ENCODE measurements at places on chromosomes 7 and 10. TPM values are rescaled to one million over a fixed set of nuclear protein-coding genes. Genes with fewer than 3 reads are reported as not detected.

The PDE1C gene
- 18.7 TPM for total RNA-seq

DNA sequence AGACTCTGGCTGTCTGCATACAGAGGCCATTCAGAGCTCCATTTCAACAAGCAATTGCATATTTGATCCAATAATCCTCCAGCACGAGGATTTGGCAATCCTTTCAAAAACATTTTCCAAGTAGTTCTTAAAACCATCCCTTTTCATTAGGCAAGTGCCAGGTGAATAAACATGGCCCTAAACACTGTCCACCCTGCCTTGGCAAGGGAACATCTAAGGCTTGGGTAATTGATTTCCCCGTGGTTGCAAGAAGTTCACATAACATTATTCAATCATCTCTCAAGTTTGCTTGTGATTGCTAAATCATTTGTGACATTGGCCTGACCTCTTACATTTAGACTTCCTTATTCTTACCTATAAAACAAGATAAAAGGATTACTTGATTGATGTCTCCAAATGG is 175.2 kb downstream of the CTTNBP2 start:
- no peaks in the 10 kb centered on the region for H3K27me3 ChIP-seq
- H3K4me3 ChIP-seq = no peak overlapping the region
- no peak for DNase-seq
- H3K27ac ChIP-seq = no peak overlapping the region
- no peaks in the 10 kb centered on the region for H3K36me3 ChIP-seq

- H3K4me1 ChIP-seq = no peaks in the 10 kb centered on the region
- no peak overlapping the region for H3K27ac ChIP-seq
- no peak overlapping the region for H3K4me3 ChIP-seq
Measured at GRCh38 chr10:43981696-43982095, 333.0 kb upstream of the ZNF32 start.

GRCh38 chr7:140641524-140642195 is 1.0 kb upstream of the DENND2A start:
- peak overlapping the region; percentile 60 for H3K4me3 ChIP-seq
- no peaks in the 10 kb centered on the region for H3K36me3 ChIP-seq
- H3K27ac ChIP-seq = peak overlapping the region; percentile 93
- DNase-seq = no peak
- H3K27me3 ChIP-seq = no peaks in the 10 kb centered on the region

DNA sequence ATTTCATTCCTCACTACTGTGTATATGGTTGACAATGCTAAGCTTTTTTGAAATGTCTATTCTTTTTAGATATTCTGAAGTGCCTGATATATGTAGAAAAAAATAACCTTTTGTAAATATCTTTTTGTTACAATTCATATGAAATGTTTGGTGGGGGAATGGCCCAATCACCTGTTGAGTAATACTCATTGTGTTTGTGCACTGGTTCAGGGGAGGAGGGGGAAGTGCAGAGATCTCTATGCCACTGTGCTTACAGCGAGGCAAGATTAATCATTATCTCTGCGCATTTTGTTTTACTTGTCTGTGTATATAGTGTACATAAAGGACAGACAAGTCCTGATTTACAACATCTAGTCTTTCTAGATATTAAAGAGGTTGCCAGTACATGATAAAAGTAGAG is 25.2 kb downstream of the NUP42 start:
- H3K4me1 ChIP-seq = no peaks in the 10 kb centered on the region
- no peak overlapping the region for H3K4me3 ChIP-seq
- no peaks in the 10 kb centered on the region for H3K36me3 ChIP-seq
- no peaks in the 10 kb centered on the region for H3K27me3 ChIP-seq
